ENCODE measurements at places on chromosomes 2 and 18.

DNA sequence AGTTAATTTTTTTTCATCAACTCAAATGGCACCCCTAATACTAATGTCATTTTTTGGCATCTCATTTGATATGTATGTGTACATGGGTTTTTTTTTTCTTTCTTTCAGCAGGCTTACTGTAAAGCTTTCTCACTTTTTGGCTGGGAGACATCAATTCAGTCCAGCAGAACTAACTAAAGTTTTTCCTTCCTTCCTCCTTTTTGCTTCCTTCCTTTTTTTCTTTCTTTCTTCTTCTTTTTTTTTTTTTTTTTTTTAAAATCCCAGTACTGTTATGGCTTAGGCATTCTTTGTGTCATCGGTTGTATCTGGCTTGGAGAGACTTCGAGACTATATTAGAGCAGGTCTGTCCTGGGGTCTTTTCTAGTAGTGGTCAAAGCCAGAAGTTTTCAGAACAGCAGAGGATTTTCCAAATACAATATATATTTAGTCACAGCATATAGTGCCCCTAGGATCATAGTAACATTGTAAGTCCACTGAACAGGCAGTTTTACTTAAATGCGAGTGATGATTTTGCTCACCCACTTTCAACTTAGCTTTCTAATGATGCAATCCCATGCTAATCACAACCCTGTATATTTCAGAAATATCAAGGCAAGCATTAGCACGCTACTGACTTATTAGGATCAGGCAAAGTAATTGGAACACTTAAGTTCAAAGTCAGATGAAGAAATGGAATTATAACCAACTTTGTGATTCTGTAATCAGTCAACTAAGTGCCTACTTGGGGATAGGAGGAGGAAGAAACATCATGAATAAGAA lies 4.0 kb downstream of the KLHL29 start:
- DNase-seq = no peak

GRCh38 chr18:73748731-73749130 lies 398.9 kb downstream of the FBXO15 start:
- DNase-seq = no peak

GRCh38 chr18:79534356-79534755 lies 138.6 kb downstream of the NFATC1 start:
- no peak for DNase-seq

DNA sequence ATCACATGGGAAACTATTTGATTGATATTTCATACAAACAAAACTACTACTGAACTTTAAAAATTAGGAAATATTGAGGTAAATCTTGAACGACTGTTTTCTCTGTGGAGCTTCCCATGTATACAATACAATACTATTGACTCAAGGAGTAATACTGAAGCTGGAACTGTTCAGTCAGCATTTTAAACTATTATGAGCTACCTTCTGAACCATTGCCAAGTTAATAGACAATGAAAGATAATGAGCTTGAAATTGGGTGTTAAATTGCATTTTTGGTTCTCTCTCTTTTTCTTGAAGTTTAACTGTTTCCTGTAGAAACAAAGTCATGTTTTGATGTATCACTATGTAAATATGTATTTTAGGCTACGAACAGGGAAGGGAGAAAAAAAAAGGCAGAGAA lies 569.2 kb downstream of the ZEB2 start:
- no peak for DNase-seq

DNA sequence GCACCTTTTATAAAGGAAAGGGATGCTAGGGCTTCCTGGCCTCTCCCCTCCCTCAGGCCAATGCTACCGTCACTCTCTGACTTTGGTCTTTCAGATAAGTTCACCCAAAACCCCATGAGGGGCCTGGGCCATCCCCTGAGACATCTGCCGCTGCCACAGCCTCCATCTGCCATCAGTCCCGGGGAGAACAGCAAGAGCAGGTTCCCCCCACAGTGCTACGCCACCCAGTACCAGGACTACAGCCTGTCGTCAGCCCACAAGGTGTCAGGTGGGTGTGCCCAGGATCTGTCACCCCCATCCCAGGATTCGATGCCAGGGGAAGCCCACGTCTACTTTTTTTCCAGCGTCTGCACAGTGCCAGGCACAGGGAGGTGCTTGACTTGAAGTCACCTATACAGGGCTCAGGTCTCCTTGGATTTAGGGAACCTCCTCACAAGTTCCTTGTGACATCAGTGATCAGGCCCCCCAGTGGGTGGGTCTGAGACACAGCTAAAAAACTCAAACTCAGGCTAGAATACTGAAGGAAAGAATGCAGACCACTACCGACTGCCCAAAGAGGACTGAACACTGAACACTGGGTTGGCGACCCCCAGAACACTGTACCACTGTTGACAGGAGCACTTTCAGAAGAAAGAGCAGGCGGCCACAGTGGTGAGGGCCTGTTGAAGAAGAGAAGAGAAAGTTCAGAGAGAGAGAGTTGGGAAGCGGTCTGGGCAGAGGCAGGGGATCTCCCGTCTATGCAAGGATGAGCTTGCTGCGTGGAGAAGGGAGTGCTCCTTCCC lies 85.3 kb downstream of the EPAS1 start:
- DNase-seq = no peak

GRCh38 chr2:163341426-163341825 lies 394.4 kb downstream of the FIGN start:
- DNase-seq = no peak

DNA sequence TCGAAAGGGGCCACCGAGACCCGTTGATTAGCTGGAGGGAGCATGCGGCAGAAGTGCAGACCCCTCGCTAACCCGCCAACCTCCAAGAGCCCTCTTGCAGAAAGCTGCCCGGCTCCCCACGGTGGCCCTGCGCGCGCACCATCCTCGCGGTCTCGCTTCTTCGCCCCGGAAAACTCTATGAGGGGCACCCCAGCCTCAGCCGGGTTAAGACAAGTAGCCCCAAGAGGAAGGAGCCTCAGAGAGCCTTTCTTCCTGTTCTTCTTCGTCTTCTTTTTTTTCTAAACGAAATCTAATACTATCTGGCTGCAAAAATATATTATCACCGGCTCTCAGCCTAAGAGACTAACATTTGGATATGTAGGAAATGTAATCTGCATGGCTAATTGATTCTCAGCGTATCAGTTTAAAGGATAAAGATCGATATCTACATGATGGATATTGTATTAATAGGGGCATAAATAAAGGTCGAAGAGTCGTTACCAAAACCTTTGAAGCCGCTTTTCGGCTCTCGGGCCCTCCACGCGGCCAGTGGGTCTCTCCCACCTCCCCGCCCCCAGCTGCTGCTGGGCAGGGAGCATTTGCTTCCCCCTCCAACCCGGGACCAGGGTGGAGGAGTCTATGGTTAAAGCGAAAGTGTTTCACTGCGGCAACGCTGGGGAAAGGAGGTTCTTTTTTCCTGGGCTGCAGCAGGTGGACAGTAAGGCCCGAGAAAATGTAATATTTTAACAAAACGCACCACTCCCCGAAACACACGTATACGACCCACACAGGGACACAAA lies 6.1 kb upstream of the PAX3 start:
- DNase-seq = no peak

- no peak for DNase-seq
Measured at GRCh38 chr18:48913775-48914174, 37.0 kb downstream of the SMAD7 start.

GRCh38 chr2:241034490-241035141 lies 36.2 kb downstream of the SNED1 start:
- no peak for DNase-seq

GRCh38 chr2:125296742-125297141 lies 1271.7 kb downstream of the CNTNAP5 start:
- no peak for DNase-seq

DNA sequence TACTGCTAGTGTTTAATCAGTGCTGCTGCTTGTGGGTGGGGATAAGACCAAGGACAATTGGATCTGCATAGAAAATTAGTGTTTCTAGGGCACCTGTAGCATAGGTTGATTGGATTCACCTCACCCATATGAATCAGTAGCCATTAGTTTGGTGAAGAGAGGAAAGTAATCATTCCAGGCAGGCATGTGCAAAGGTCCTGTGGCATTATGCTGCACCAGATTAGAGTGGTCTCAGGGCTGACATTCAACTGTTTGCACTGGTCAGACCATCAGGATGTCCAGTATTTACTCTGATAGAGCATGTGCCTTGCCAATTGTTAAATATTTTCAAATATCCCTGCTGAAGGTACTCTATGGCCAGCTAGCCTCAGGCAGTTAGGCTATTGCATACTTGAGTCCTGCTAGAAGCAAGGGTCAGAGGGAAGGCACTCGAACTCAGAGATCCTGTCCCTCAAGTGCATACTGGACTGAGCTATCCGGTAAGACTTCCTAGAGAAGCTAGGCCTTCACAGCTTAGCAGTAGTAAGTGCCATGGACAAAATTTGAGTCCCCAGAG lies 64.7 kb downstream of the SKA1 start:
- no peak for DNase-seq

DNA sequence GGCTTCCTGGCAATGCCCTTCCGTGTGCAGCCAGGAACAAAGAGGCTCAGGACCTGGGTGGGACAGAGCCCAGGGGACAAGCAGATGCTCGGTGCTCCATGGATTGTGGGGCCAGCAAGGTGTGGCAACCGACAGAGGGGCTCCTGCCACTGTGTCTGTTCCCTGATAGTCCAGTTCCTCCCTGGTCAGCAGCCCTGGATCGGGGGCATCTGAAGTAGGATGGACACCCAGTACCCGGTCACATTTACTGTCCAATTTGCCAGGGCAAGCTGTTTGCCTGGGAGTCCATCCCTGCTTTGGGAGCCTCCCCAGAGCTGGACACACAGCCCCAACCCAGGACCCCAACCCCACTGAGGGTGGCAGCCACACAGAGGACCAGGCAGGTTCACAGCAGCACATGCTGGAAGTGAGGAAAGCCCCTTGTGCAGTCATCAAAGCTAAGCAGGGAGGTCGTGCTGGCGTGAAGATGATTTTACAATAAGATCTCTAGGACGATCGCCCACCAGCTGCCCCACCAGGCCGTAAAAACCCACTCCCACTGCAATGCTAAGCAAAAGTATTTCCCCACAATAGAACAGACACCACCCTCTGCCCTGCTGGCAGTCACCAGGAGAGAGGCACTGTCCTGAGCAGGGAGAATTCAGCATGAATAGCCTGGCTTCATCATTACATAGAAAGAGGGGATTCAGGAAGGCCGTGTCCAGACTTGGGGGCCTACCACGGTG lies 141.7 kb downstream of the NDUFA10 start:
- DNase-seq = no peak
